ENCODE measurements at places on chromosomes 7 and 10.

DNA sequence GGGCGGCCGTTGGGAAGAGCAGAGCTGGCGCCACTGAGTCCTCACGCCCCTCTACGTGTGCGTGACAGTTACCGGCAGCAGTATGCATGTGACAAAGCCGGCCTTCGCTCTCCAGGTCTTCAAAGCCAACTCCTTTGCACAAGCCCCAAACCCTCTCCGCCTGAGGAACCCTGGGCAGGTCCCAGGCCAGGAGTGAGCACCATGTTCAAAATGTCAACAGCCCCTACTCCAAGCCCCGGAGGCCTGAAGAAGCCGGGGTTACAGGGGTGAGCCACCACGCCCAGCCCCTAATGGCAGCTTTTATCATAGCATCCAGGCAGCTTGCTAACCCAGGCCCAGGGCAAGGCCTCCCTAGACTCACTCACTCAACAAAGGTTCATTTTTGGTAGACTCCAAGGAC, 70.8 kb downstream of the OAT start:
- no peak for DNase-seq

- DNase-seq, result no peak
Observed at GRCh38 chr7:2882111-2882510, 38.0 kb upstream of the GNA12 start.

DNA sequence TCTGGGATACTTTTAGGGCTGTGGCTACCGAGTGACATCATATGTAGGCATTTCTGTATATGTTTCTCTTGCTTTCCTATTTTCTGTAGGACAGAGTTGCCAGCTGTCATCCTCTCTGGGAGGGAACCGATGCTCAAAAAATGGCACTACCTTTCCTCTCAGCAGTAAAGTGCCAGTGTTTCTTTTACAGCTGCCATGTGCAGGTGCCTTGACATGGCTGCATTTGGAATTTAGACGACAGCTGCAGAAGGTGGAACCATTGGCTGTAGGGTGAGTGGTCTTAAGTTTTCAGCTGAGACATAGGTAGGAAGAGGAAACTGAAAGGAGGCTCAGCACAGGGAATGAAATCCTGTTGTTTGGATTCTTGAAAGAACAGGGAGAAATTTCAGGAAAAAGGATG, 20.2 kb upstream of the RPA3 start:
- DNase-seq, result no peak

- no peak for DNase-seq
Observed at GRCh38 chr7:16889851-16890415, 8.2 kb upstream of the AGR3 start.

DNA sequence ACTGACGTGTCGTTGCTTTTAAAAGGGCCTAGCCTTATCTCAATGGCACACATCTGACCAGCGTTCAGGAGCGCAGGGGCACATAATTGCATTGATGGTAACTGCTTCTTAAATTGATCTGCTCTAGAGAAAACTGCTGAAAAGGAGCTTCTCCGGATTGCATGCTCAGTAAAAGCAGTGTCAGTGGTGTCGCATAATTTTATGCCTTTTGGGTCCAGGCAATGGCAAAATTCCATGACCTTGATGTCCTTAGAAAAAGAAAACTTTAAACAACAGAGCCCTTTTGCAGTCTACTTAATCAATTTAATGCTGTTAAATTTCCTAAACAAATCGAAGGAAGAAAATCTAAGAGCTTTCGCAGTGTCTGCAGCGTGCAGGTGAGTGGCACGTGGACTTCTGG, 75.7 kb downstream of the PTPRE start:
- no peak for DNase-seq

GRCh38 chr10:46273506-46274477, 13.0 kb upstream of the ANTXRL start:
- DNase-seq, result no peak

DNA sequence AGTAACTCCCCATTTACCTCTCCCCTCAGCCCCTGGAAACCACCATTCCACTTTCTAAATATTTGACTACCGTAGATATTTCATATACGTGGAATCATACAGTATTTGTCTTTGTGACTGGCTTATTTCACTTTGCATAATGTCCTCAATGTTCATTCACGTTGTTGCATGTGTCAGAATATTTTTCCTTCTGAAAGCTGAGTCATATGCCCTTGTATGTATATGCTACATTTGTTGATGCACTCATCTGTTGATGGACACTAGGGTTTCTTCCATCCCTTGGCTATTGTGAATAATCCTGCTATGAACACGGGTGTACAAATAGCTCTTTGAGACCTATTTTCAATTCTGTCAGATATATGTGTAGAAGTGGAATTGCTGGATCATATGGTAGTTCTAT, 25.8 kb upstream of the TSPAN13 start:
- no peak for DNase-seq

DNA sequence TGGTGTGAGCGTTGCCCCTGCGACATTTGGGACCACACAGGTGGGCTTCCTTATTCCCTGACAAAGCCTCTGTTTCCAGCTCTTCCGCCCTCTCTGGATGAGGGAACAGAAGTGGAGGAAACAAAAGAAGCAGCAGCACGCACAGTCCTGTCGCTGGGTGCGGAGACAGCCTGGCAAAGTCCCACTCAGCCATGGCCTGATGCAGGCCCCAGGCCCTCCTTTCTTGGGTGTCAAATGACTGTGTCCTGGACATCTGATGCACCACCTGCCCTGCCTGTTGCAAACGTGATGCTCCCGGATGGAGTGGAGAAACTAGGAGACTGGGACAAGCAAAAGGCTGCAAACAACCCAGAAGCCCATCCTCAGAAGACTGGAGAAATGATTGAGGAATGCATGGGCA, 20.7 kb downstream of the ZMIZ2 start:
- DNase-seq, result no peak

GRCh38 chr7:81525841-81526240, 244.0 kb downstream of the HGF start:
- DNase-seq, result no peak

DNA sequence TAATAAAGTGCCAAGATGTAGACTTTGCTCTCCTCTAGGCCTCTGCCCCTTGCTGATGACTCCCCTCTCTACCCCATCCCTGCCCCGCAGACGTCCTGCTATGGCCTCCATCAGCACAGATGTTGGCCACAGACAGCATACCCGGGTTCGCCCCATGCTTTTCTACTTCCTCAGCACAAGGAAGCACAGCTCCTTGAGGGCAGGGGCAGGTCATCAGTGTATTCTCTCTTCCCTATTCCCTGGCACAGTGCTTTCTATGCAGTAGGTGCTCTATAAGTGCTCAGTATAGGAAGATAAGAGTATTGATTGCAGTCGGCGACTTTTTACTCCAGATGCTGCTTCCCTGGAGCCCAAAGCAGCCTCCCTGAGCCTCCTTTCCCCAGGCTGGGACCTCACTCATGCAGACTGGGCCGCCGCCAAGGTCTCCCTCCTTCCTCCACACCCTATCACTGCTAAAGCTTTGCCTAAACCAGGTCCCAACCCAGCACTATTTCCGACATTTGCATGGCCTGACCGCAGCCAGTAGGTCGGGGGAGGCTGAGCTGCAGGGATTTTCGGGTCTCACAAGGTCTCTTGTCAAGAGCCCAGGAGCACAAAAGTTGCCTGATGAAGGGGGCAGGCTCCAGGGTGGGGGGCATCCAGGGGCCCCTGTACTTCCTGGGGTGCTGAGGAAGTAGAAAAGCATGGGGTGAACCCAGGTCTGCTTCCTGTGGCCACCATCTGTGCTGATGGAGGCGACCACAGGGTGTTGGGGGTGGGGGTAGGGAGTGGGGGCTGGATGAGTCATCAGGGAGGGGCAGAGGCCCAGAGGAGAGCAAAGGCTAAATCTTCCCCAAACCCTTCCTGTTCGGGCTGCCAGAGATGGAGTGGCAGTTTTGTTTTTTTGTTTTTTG, 8.0 kb downstream of the CALHM3 start:
- peak; percentile 55 for DNase-seq

DNA sequence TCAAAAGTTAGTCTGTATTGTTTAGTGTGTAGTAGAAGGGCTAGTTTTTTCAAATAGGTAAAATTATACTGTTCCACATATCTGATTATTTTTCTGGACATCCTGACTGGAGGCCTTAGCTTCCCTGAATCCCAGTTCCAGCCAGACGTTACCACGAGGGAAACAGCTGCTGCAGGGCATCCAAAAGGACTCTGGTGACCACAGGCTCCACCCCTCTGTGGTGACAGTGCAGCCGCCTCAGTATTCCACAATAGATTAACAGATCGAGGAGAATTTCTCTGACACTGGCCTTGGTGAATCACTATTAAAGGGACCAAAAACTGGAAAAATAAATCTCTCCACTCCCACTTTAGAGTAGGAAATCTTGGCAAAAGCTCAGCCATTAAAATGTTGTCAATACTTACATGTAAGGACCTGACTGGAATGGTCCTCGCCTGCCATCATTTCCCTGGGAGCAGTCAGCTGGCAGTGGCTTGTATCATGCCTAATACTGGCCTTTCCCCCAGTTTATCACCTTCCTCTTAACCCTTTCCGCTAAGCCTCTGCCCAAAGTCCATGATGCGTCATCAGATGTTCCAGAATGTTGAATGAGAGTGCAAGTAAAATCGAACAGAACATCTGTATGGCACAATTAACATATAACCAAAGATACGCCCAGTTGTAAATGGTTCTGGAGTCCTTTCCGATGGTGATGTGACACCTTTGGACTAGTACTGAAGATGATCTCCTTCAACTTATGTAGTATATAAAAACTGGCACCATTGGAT, 31.6 kb downstream of the ENO4 start:
- DNase-seq, result no peak

DNA sequence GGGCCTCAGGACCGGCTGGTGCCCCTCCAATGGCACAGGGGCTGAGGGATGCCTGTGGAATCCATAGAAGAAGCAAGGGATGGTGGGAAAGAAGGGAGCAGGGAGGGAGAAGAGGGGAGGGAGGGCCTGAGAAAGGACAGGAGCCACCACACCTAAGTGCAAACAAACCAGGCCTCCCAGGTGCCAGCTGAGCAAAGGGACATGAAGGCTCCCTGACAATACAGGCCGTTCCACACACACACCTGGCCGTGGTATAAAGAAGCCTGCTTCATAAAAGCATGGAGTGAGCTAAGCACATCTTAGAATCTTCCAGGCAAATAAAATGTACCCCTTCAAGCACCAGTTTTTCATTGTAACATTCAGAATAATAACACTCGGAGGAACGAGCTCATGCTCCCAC, 54.0 kb downstream of the OAT start:
- DNase-seq, result no peak

- DNase-seq, result no peak
Observed at GRCh38 chr7:83541187-83541960, 107.6 kb downstream of the SEMA3E start.

DNA sequence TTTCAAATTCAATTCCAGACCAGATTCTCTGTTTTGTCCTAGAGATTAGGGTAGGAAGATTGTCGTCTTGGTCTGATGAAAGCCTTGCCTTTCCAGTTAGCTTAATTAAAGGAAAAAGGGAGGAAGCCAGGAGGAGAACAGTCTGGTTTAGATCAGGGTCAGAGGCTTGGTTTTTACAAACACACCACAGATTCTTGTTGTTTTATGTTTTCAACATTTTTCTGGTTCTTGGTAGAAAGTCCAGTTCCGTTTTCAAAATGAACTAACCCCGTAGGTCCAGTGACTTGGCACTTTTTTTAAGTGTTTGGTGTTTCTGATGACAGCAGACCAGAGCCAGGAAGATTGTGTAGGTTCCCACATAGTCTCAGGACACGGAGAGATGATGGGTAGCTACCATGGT, 167.1 kb upstream of the INHBA start:
- no peak for DNase-seq

- no peak for DNase-seq
Observed at GRCh38 chr7:127885843-127886242, 145.4 kb downstream of the LRRC4 start.

DNA sequence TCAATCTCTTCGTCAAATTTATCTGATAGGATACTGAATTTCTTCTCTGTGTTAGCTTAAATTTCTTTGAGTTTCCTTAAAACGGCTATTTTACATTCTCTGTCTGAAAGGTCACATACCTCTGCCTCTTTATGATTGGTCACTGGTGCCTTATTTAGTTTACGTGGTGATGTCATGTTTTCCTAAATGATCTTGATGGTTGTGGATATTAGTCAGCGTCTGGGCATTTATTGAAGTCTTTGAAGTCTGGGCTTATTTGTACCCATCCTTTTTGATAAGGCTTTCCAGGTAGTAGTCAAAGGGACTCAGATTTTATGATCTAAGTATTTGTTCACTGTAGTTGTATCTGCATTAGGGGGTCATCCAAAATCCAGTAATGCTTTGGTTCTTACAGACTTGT, 1407.5 kb upstream of the LRRTM3 start:
- no peak for DNase-seq

DNA sequence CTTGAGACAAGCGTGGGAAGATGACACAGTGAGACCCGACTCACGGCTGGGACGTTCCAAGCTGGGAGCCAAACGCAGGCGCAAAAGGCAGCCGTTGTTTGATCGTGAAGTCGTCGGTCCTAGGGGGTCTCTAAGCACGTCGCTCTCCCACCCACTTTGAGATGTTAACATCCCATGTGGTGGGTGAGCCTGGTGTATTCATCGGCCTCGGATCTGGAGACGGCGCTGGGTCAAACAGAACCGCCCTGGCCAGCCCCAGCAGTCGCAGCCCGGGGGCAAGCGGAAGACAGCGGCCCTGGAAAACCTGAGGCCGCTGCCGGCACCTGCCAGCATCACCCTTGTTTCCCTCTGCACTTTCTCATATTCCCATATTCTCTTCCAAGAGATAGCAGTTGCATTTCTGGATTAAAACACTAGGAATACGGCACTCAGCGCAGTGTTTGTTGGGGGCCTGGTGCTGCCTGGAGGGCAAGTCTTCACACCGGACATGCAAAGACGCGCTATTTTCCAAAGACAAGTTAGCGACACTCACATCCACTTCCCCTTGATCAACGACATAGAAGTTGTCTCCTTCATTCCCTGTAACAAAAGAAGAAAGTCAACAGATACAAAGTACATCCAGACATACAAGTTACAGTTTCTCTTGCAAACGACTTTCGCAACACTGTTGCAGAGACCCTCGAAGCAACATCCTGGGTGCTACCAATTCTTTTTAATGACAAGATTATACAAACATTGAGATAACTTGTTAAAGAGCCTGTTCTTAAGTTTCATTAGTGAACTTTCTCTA, 86.2 kb upstream of the PDGFA start:
- no peak for DNase-seq

DNA sequence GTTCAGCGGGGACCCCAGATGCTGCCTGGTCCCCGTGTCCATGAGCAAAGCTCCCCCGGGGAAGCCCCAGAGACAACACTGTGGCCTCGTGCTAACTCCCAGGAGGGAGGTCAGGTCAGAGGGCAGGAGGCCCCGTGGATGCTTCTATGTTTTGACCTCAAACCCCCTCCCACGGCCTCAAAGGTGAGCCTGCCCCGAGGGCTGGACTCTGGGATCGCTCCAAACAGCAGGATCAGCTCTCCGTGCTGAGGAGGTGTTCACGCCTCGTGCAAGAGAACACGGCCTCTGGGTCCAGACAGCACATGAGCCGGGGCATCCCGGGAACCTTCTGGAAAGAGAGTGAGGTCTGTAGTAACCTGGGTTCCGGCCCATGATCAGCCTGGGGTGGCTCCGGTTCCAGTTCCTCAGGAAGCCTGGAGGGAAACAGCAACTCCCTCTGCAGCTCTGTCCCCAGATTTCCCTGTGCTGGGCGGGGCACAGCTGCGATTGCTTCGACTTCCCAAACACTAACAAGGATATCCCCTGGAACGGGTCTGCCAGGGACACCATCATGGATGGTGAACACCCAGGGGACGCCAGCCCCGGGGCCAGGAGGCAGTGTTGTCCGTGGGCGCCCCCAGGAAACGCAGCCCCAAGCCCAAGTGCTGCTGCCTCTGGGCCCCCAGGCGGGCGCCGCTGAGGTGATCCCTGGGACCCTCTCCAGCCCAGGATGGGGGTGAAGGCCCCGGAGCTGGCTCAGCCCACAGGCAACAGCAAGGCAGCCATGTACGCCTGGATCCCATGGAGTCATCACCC, 18.0 kb upstream of the INPP5A start:
- no peak for DNase-seq

- no peak for DNase-seq
Observed at GRCh38 chr7:138726288-138726687, 25.1 kb upstream of the SVOPL start.
